ENCODE measurements at places on chromosomes 6 and 20.

- DNase-seq, result no peak
These were observed 448.1 kb downstream of the KIF16B start for GRCh38 chr20:16124911-16125776.

GRCh38 chr6:130933712-130934200 lies 106.5 kb downstream of the SMLR1 start:
- DNase-seq, result peak; percentile 46

DNA sequence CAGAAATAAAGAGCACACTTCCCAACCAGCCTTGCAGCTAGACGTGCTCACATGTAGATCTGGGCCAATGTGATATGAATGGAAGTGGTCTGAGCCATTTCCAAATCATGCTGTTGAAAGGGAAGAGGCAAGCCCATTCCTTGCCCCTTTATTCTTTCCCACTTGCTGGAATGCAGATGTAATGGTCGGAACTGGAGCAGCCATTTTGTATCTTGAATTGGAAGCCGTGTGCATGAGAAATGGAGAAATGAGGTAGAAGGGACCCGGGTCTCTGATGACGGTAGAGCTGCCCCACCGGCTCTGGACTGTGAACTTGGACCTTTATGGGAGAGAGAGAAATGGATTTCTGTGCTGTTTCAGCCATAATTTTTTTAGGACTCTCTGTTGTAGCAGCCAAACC lies 54.8 kb upstream of the STX16 start:
- DNase-seq, result no peak

GRCh38 chr6:166563805-166564204 lies 22.7 kb downstream of the RAMACL start:
- DNase-seq, result no peak

GRCh38 chr6:157811476-157812173 lies 11.4 kb upstream of the SNX9 start:
- no peak for DNase-seq

DNA sequence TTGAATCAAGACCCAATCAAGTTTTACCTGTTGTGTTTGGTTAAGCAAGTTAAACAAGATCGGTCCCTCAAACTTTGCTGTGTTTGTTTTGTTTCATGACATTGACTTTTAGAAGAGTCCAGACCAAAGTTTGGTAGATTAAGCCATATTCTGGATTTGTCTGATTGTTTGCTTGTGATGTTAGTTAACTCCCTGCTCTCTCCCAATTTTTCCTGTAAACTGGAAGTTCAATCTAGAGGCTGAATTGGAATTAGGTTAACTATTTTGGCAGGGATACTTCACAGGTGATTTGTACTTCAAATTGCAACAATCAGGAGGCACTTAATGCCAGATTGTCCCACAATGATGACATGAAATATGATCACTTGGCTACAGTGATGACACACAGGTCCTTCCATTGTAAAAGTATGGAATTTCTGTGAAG lies 13.6 kb upstream of the SH3BGRL2 start:
- DNase-seq, result no peak

- DNase-seq, result peak; percentile 17
These were observed 59.3 kb downstream of the SHPRH start for GRCh38 chr6:145904868-145905267.

DNA sequence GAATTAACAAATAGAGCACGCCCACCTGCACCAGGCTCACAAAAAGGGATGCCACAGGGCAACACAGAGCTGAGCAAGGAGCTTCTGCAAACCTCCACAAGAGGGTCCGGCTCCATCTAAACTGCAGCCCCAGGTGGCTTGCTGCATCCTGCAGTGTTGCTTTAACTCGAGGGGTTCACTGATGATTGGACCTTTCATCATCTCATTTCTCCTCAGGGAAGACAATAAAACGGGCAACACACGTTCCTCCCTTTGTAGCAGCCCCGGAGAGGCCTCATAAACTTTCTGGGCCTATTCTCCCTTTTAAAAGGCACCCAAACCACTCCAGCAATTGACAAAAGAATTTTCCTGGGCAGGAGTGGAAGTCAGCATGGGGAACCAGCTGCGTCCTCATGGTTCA lies 161.5 kb upstream of the CDH4 start:
- no peak for DNase-seq

- DNase-seq, result no peak
These were observed 41.2 kb downstream of the THBS2 start for GRCh38 chr6:169212436-169212835.

- no peak for DNase-seq
These were observed 151.2 kb upstream of the TMEM170B start for GRCh38 chr6:11386323-11386722.

Measured in hippocampal formation (tissue), 2 donors.